Spleen (tissue), 13 donors: ENCODE measurements at places on chromosomes 7 and 10. TPM values are rescaled to one million over a fixed set of nuclear protein-coding genes. Genes with fewer than 3 reads are reported as not detected.

GRCh38 chr7:55077561-55078410 lies 59.0 kb downstream of the EGFR start:
- no peak for DNase-seq

- no peak for DNase-seq
Observed at GRCh38 chr7:77837275-77837674, 38.7 kb downstream of the PHTF2 start.

TRPV6 gene
- polyA plus RNA-seq = 0.26 TPM

- no peak for DNase-seq
Observed at GRCh38 chr10:24254180-24254579, 45.2 kb downstream of the KIAA1217 start.

UBE3C gene
- polyA plus RNA-seq = 10.6 TPM

RNF148 gene
- polyA plus RNA-seq = 0.06 TPM

- DNase-seq = no peak
Observed at GRCh38 chr10:106775127-106775526, 389.4 kb downstream of the SORCS1 start.

GRCh38 chr10:99450156-99450555 lies 19.7 kb upstream of the GOT1 start:
- DNase-seq = no peak
